ENCODE measurements at places on chromosomes 4 and X. TPM values are rescaled to one million over a fixed set of nuclear protein-coding genes. Genes with fewer than 3 reads are reported as not detected.

The HELT gene
- total RNA-seq: not detected

The CYP2U1 gene
- 10.3 TPM for total RNA-seq

The F8A3 gene
- total RNA-seq: 1.5 TPM

The CT47B1 gene
- total RNA-seq: not detected

The FAT4 gene
- total RNA-seq: 147 TPM
